ENCODE measurements at places on chromosomes 4 and X.

GRCh38 chr4:47109379-47109778, 78.0 kb downstream of the GABRB1 start:
- DNase-seq, result no peak

GRCh38 chr4:75658876-75659275, 14.3 kb downstream of the G3BP2 start:
- no peak for DNase-seq

GRCh38 chrX:153580700-153581386, 18.1 kb downstream of the CCNQ start:
- no peak for DNase-seq

- no peak for DNase-seq
Observed at GRCh38 chr4:15320121-15320678, 107.6 kb upstream of the C1QTNF7 start.

DNA sequence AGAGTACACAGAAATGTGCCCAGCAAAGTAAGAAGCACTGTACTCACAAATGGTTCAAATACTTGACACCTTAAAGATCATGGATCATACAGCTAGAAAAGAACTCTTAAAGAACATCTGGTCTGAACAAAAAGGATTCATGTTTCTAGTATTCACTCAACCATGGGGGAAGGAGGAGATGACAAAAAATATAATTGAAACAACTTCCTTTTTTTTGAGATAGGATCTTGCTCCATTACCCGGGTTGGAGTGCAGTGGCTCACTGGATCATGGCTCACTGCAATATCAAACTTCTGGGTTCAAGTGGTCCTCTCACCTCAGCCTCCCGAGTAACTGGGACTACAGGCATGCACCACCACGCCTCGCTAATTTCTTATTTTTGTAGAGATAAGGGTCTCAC, 6.0 kb downstream of the DHX15 start:
- DNase-seq, result no peak

DNA sequence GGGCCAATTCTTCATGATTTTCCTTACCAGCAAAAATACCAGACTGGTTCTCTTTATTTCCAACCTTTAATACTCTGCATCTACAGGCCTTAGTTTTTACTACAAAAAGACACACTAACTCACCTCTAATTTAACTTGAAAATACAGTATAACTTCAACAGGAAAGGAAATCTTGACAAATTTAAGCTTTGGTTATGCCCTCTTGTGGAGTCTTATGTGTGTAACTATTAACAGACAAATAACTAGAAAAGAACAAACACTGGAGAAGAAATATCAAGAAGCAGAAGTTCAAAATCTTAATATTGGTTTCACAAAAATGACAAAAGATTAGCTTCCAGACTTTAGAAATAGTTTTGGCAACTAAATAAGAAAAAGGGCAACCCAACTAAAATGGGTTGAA, 33.0 kb downstream of the PPA2 start:
- no peak for DNase-seq

DNA sequence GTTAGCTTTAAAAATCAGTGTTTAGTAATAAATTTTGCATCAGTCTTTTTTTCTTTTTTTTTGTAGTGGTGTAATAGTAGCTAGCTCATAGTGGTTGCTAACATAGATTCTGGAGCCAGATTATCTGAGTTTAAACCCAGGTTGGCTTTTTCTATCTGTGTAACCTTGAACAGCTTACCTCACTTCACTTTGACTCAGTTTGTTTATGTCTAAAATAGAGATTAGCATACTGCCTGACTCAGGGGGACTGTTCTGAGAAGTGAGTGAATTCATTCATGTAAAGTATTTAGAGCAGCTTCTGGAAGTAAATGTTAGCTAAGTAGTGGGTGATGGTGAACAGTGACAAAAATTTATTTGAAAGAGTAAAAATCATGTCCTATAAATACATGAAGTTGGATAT, 32.9 kb downstream of the CPEB2 start:
- no peak for DNase-seq

GRCh38 chr4:11436084-11436483, 7.4 kb upstream of the HS3ST1 start:
- no peak for DNase-seq

DNA sequence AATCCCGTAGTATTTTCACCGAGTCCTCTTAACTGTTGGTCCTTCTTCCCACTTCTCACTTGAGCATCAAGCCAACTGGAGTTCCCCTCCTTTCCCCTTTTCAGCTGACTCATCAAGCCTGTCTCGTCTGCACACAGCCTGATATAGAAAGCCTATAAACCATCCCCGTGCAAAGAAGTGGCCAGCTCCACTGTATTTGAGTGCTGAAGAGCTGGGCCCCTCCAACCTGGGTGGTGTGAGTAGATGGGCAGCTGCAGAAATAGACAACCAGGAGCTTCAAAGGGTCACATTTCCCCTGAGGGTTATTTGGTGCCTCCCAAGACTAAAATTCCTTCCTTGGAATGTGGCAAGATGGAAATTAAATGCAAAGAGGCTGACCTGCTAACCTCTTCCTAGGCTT, 199.7 kb downstream of the HS6ST2 start:
- no peak for DNase-seq

GRCh38 chr4:94453391-94453963, 1.7 kb downstream of the PDLIM5 start:
- no peak for DNase-seq

DNA sequence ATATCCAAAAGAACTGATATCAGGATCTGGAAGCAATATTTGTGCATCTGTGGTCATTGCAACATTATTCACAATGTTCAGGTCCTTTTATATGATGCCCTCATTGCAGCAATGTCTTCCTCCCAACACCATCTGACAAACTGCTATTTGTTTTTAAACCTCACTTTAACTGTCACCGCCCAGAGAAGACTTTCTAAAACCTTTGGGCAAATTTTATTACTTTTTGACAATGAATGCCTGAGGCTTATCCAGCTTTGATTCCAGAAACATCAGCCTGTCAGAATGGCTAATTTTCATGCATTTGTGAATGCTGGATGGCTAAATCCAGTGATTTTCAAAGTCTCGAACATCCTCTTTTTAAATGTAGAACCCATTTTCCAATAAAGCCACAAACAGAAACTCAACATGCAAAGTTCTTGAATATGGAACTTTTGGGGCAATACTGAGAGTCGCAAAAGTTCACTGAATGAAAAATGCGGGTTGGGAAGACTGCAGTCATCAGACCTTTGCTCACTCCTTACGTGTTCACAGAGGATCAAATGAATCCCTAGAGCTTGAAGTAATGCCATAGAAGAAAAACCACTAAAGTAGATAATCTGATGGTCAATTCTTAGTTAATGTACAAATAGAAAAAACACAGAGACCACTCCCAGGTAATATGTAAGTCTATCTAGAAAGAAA, 10.5 kb downstream of the FGB start:
- DNase-seq, result no peak

GRCh38 chr4:103193457-103193856, 4.7 kb downstream of the CENPE start:
- no peak for DNase-seq

DNA sequence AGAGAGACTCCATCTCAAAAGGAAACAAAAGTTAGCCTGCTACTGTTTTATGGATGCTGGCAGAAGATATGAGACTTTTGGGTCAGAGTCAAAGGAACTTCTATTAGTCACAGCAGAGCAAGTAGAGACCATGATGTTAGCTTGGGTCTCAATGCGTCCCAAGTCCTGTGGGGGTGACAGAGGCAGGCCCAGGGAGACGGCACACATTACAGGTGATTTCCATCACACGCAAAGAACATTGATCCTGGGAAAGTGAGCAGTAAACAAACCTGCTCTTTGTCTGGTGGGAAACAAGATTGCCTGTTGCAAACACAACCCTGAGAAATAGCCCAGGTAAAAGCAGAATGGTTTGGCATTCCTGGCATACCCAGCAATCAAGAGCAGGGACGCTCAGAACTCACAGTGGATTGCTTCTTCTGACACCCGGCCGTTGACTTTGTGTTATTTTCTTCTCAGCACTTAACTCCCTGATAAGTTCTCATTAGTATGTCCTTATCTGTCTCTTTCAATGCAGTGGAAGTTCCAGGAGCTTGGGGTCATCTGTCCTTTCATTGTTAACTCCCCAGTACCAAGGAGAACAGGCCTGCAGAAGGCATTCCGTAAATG, 51.2 kb upstream of the LGI2 start:
- no peak for DNase-seq

DNA sequence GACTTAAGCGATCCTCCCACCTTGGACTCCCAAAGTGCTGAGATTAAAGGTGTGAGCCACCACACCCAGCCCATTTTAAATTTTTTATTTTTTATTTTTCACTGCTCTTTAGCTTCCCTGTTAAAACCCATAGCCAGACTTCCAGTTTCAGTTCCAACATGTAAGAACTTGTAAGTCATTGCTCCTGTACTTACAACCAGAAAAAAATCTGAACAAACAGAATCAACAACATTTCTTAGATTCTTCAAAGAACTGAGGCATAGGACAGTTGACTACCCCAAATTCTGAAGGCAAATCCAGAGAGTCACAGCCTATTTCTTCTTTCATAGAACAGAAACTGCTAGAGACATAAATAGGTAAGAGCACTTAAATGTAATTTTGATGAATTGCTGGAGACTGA, 8.1 kb downstream of the GPRASP3 start:
- DNase-seq, result no peak

DNA sequence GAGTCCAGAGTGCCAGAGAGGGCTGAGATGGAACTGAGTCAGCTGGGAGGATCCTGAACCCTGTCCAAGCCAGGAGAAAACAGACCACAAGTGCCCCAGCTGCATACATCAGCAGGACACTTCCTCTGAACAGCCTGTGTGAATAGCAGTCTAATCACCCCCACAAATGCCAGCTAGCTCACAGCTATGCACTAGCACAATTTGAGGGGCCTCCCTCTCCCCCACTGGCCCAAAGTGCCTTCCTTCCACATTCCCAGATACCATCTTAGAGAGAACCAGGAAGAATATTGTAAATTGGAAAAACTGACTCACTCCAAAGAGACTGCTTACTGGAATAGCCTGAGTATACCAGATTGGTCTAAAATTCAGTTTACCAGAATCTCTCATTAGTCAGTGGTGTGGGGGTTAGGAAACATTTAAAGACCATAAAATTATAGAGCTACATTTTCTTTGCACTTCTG, 292.6 kb upstream of the KLF3 start:
- DNase-seq, result no peak

DNA sequence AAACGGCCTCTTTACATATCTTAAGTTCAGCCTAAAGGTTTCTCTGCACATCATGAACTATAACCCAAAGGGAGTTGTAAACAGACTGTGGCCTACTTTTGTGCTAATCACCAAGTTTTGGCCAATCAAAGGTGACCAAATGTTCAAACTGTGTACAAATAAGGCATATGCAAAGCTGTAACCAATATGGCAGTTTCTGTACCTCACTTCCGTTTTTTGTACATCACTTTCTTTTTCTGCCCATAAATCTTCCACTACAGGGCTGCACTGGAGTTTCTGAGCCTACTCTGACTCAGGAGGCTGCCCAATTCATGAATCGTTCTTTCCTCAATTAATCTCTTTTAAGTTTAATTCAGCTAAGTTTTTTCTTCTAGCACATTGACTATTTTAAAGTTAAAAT, 318.7 kb downstream of the SLC7A11 start:
- DNase-seq, result no peak

Data from mesothelial cell of epicardium (in vitro differentiated cells).